Upper lobe of left lung (tissue), 6 donors: ENCODE measurements at places on chromosomes 11 and 22. TPM values are rescaled to one million over a fixed set of nuclear protein-coding genes. Genes with fewer than 3 reads are reported as not detected.

- H3K4me3 ChIP-seq: no peak overlapping the region
- peaks cover 13% of the 10 kb centered on the region for H3K27me3 ChIP-seq
- DNase-seq: no peak
- peaks cover 26% of the 10 kb centered on the region for H3K4me1 ChIP-seq
- no peak overlapping the region for H3K27ac ChIP-seq
- H3K36me3 ChIP-seq: no peaks in the 10 kb centered on the region
These were observed 3.4 kb upstream of the RASD2 start for GRCh38 chr22:35537232-35537631.

- H3K27ac ChIP-seq: no peak overlapping the region
- H3K4me3 ChIP-seq: no peak overlapping the region
- no peaks in the 10 kb centered on the region for H3K27me3 ChIP-seq
- no peaks in the 10 kb centered on the region for H3K36me3 ChIP-seq
- no peaks in the 10 kb centered on the region for H3K4me1 ChIP-seq
- no peak for DNase-seq
These were observed 1376.1 kb upstream of the TENM4 start for GRCh38 chr11:80816966-80817365.

- H3K27me3 ChIP-seq: no peaks in the 10 kb centered on the region
- no peaks in the 10 kb centered on the region for H3K36me3 ChIP-seq
- no peak for DNase-seq
- H3K27ac ChIP-seq: no peak overlapping the region
These were observed 33.5 kb downstream of the ETS1 start for GRCh38 chr11:128553662-128554362.

- H3K4me3 ChIP-seq: no peak overlapping the region
- H3K4me1 ChIP-seq: no peaks in the 10 kb centered on the region
- H3K27me3 ChIP-seq: no peaks in the 10 kb centered on the region
- no peaks in the 10 kb centered on the region for H3K36me3 ChIP-seq
- H3K27ac ChIP-seq: no peak overlapping the region
These were observed 248.8 kb downstream of the RAB38 start for GRCh38 chr11:87926250-87926970.

GRCh38 chr22:33555814-33556522, 364.3 kb downstream of the LARGE1 start:
- no peak overlapping the region for H3K27ac ChIP-seq
- H3K27me3 ChIP-seq: no peaks in the 10 kb centered on the region
- DNase-seq: no peak

- no peaks in the 10 kb centered on the region for H3K4me1 ChIP-seq
- no peak overlapping the region for H3K4me3 ChIP-seq
- H3K36me3 ChIP-seq: no peaks in the 10 kb centered on the region
- peak overlapping the region; percentile 52 for H3K27ac ChIP-seq
These were observed 111.2 kb downstream of the ZNF280B start for GRCh38 chr22:22397292-22397870.

GRCh38 chr22:44940130-44940529, 69.7 kb downstream of the PHF21B start:
- no peak overlapping the region for H3K27ac ChIP-seq
- H3K4me1 ChIP-seq: no peaks in the 10 kb centered on the region
- H3K4me3 ChIP-seq: no peak overlapping the region
- H3K27me3 ChIP-seq: no peaks in the 10 kb centered on the region

DNA sequence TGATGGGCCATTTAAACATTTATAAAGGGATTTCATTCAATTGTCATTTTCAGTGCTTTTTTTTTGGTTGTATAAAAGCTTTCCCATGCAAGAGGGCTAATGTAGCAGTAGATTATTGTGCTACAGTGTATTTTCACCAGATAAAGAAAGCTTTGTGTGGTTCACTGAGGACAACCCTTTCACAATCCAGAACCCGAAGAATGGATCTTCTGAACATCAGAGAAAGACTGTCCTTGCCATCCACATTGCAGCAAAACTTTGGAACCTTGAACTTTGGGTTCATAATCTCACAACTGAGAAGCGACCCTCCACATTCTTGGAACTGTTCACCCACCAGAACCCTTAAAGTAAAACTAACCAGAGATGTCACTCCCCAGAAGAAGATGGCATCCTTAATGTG, 9.3 kb downstream of the APOBEC3H start:
- no peaks in the 10 kb centered on the region for H3K27me3 ChIP-seq
- no peak for DNase-seq
- H3K27ac ChIP-seq: no peak overlapping the region
- no peaks in the 10 kb centered on the region for H3K4me1 ChIP-seq

GRCh38 chr11:1494650-1495049, 8.1 kb upstream of the MOB2 start:
- peaks cover 26% of the 10 kb centered on the region for H3K4me1 ChIP-seq
- no peak for DNase-seq
- no peaks in the 10 kb centered on the region for H3K36me3 ChIP-seq

GRCh38 chr22:25142102-25142501, 57.6 kb upstream of the CRYBB3 start:
- H3K27me3 ChIP-seq: no peaks in the 10 kb centered on the region
- no peak overlapping the region for H3K4me3 ChIP-seq
- no peak overlapping the region for H3K27ac ChIP-seq
- no peaks in the 10 kb centered on the region for H3K36me3 ChIP-seq

DNA sequence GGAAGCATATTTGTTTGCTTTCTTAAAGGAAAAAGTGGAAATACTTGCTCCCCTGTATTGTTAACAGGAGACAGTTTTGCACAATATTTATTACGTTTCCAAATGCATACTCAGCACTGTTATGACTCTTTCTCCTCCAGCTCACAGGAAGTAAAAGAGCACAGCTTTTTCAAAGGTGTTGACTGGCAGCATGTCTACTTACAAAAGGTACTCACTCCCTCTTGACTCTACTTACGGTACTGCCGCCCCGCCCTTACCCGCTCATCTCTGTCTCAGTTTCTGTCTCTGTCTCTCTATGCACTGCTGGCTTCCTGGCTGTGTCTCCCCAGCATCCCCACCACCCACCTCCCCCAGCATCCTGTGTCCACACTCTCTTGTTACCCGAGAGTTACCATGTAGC, 32.2 kb upstream of the MYO18B start:
- H3K36me3 ChIP-seq: peaks cover 19% of the 10 kb centered on the region
- no peaks in the 10 kb centered on the region for H3K4me1 ChIP-seq
- no peak for DNase-seq
- no peak overlapping the region for H3K4me3 ChIP-seq
- no peaks in the 10 kb centered on the region for H3K27me3 ChIP-seq
- H3K27ac ChIP-seq: no peak overlapping the region

DNA sequence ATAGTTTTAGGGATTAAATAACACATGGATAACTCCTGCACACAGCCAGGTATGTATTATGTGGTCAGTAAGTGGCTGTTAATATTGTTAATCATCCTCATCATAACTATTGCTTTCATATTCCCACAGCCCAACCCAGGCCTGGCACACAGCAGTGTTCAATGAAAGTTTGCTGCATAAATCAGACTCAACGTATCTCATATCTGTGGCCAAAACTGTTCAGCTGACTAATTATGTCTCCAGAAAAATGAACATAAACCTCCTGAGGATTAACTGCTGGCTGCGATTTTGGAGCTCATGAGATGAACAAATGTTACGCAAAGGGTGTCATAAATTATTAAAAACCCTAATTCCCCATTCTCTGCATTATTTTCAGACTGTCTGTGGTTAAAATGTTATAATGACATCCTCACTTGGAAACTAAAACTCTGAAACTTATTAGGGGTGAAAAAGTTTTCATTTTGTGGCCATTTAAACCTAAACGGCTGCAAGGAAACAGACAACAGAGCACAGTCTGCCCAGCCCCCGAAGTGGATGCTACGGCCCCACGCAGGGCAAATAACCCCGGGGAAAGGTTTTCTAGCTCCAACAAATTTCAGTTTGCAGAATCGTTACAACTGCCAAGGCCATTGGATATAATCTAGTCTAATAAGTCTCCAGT, 17.3 kb downstream of the ABCC8 start:
- no peak overlapping the region for H3K4me3 ChIP-seq
- H3K27ac ChIP-seq: no peak overlapping the region
- DNase-seq: no peak
- H3K4me1 ChIP-seq: no peaks in the 10 kb centered on the region
- no peaks in the 10 kb centered on the region for H3K27me3 ChIP-seq

DNA sequence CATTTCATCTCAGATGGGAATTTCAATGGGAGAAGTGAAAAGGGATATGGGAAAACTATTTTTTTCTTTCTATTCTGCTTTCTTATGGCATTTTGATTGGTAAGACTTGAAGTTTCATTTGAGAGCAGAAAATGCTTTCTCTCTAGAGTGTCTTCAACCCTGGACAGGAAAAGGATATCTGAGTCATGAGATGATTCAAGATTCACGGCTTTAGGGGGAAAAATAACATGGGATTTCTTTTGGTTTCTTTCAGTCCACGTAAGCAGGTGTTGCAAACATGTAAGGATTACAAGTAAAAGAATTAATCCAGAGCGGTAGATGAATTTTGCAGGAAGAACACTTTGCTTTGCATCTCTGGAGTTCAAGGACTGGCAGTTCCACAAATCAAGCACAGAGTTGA, 1001.0 kb upstream of the TENM4 start:
- DNase-seq: no peak
- no peak overlapping the region for H3K27ac ChIP-seq
- H3K27me3 ChIP-seq: no peaks in the 10 kb centered on the region
- H3K4me1 ChIP-seq: no peaks in the 10 kb centered on the region
- no peaks in the 10 kb centered on the region for H3K36me3 ChIP-seq
- H3K4me3 ChIP-seq: no peak overlapping the region

The SYCE3 gene
- total RNA-seq: not detected

The TAGLN gene
- 285 TPM for total RNA-seq

The LYVE1 gene
- total RNA-seq: 105 TPM

The CARD16 gene
- 79.3 TPM for total RNA-seq

The CRYBB3 gene
- total RNA-seq: not detected

The TCN1 gene
- total RNA-seq: not detected
